Left renal pelvis (tissue), 4 donors: ENCODE measurements at places on chromosomes 2 and 18. TPM values are rescaled to one million over a fixed set of nuclear protein-coding genes. Genes with fewer than 3 reads are reported as not detected.

DNA sequence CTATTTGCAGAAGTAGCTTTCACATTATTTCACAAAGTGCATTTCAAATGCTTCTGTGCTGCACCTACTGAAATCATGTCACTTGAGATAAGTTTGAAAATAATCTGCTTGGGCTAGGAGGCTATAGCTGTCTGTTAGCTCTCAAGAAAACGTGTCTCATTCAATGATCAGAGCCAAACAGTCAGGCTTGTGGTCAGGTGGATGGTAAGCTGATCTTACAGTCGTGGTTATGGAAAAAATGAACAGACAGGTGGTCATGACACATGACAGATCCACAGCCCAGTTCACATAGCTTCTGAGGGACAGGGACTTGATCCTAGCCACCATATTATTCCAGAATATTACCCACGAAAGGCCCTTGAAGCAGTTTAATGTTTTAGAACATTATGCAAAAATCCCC, 26.5 kb upstream of the RFX8 start:
- DNase-seq: no peak

- peak; percentile 22 for DNase-seq
Observed at GRCh38 chr2:158507141-158507540, 50.4 kb downstream of the PKP4 start.

DIPK1C gene
- 0.18 TPM for polyA plus RNA-seq

DNA sequence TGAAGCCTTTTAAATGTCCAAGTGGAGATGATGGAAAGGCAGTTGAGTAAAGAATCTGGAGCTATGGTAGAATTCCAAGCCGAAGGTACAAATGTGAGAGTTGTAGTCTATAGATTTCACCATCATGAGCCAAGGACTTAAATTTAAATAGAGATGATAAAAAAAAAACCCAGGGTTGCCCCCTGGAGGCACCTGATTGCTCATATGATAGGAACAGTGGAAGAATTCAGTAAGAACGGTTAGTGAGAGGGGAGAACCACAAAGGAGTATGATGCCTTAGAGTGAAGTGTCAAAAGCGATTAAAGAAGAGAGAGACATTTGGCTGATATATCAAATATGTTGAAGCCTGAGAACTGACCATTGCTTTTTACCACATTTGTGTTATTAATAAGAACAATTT, 11.9 kb downstream of the NYAP2 start:
- DNase-seq: no peak

DNA sequence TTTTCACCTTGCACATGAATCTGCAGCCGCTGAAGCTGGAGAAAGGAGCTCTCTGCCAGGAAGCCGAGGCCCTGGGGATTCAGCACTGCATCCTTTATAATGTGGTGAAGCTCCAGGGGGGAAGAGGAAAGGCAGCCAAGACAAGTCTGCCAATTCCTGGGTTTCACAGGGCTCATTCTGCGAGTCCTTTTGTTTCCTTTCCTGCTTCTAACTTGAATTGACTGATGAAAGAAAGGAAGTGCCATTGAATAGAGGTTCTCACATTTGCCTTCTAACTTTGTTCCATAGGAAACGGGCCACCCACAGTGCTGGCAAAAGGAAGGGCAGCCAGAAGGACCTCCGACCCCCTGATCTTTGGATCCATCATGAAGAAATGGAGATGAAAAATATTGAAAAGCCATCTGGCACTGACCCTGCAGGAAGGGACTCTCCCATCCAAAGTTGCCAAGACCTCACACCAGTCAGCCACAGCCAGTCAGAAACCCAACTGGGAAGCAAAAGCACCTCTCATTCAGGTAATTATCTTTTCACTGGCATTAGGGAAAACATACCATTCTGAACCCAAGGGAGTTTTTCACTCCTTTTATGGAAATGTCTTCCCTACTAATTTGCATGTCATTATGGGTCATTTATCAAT, 765.4 kb downstream of the MBD2 start:
- no peak for DNase-seq

- DNase-seq: no peak
Observed at GRCh38 chr2:179745635-179746256, 115.7 kb downstream of the ZNF385B start.

DNA sequence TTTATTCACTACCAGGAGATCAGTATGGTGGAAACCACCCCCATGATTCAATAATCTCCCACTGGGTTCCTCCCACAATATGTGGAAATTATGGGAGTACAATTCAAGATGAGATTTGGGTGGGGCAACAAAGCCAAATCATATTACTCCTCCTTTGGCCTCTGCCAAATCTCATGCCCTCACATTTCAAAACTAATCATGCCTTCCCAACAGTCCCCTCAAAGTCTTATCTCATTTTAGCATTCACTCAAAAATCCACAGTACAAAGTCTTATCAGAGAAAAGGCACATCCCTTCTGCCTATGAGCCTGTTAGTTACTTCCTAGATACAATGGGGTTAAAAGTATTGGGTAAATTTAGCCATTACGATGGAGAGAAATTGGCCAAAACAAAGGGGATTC, 989.5 kb upstream of the CNTNAP5 start:
- no peak for DNase-seq

LONRF2 gene
- polyA plus RNA-seq: 3.0 TPM

GRCh38 chr2:28480403-28481049, 15.3 kb upstream of the PLB1 start:
- no peak for DNase-seq

DNA sequence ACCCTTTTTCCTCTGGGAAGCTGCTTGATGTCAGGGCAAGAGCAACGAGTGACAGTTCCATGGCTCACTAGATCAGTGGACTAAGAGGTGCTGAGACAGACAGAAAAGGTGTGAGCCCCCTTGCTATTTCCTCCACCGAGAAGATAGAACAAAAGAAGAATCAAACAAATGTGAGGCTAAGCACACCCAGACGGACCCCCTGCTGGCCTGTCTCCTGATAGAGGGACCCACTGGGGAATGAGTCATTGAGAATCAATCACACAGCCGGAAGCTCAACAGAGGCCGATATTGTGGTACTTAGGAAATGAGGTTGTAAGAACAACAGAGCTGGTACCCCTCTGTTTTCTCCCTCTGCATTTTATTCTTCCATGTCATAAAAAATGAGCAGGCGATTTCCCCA, 89.8 kb upstream of the TEX51 start:
- no peak for DNase-seq

GRCh38 chr2:145750144-145750543, 1230.2 kb upstream of the ZEB2 start:
- no peak for DNase-seq

- DNase-seq: no peak
Observed at GRCh38 chr2:207830778-207831438, 61.2 kb upstream of the FZD5 start.

GRCh38 chr2:138716183-138716582, 64.0 kb downstream of the NXPH2 start:
- DNase-seq: no peak

GRCh38 chr2:198098918-198099317, 294.5 kb downstream of the PLCL1 start:
- no peak for DNase-seq

- no peak for DNase-seq
Observed at GRCh38 chr2:20165677-20166509, 59.0 kb downstream of the SDC1 start.

DNA sequence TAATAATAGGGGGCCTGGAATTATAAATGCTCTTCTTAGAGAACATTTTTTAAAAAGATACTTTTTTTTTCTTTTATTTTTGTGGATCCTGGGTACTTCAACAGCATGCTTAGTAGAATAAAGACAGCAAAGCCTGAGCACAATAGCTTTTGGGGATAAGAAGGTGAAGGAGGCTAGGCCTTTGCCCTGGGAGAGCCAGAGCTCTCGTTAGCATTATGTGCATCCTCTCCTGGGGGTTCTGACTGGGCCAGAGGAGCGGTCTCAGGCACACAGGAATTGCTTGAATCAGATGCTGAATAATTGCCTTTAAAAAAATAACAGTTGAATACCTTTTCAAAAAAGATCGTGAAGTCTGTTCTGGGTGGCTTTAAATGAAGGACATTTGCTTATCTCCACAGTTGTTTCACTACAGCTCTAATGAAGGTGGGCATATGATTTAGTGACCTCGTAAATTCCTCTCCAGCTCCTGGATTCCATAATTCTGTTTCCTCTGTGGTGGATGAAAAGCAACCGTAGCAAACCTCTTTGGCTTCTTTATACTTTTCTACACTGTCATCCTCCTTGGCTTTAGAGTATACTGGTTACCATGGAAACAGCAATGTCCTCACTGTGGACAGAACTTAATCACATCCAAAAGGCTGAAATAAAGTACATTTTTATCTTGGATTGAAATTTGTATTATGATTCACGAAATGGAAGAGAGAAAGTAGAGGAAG, 133.8 kb downstream of the MAIP1 start:
- DNase-seq: no peak

DNA sequence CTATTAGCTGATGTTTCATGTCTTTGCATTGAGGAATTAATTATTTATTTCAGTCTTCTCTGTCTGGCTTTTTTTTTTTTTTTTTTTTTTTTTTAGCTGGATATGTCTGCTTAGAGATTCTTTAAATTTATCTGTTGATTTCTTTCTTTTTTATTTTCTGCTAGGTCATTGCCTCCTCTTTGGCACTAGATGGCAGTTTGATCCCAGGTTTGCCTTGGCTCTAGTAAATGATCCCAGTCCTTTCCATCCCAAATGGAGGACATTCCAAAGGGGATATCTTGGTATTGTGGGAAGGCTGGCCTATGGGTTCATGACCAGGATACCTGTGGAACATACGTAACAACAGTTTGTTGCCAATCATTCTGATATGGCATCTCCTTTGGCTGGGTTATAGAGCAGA, 339.5 kb upstream of the GCFC2 start:
- DNase-seq: no peak

GRCh38 chr2:47295131-47295980, 107.6 kb upstream of the MSH2 start:
- DNase-seq: no peak

DNA sequence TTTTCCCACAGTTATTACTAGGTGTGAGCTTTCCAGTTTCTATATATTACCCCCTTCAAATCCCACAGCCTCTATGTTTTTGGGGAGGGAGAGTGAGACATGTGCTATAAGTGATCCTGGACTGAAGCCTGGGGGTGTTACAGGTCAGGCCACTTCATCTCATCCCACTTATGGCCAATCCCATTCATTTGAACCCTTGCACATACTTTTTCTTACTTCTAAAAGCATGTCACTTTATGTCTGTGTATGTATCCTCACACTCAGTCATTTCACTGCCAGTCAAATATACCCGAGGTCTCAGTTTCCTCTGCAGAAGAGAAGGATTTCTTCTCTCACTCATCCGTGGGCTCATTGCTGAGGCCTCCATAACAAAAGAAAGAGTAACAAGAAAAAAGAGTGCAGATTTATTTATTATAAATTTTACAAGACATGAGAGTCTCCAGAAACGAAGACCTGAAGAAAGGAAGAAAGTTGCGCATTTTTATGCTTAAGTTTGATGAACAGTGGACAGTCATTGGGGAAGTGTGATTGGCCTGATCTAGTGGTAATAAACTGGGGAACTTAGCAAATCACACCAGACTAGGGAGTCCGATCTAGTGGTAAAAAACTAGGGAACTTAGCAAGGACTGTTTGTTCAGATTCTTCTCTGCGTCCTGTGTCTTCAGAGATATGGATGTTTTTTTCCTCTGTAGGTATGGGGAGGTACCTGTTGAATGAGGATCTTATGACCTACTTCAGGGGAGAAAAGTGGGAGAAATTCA, 52.1 kb downstream of the ICOS start:
- no peak for DNase-seq

GALNT3 gene
- 22.7 TPM for polyA plus RNA-seq

CNDP1 gene
- polyA plus RNA-seq: 0.20 TPM

GRCh38 chr2:241289597-241289996, 25.9 kb downstream of the HDLBP start:
- DNase-seq: no peak

- DNase-seq: no peak
Observed at GRCh38 chr2:204003276-204003990, 66.9 kb downstream of the ICOS start.

DNA sequence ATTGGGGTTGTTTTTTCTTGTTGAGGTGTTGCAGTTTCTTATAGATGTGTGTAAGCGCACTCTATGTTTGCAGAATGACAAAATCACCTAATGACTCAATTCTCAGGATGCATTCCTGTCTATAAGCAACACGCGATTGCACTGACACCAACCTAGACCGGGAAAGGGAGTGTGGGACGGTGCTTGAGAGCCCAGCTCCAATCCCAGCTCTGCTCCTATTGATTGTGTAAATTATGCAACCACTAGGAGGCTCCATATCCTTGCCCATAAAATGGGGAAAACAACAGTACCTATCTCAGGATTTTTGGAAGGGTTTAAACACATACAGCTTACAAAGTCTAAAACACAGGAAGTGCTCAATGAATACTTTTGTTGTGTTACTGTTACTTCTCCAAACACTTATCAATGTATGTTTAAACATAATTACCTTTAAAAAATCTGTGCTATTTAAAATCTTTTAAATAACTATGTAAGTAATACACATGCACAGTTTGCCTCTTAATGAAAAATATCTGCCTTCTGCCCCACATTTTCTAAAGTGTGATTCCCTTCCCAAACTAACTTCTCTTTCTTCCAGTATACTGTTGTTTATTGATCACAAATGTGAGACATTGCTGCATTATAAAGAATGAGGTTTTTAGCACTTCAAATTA, 132.5 kb downstream of the SPHKAP start:
- no peak for DNase-seq

INPP1 gene
- 23.6 TPM for polyA plus RNA-seq

GRCh38 chr2:25320077-25320476, 21.6 kb downstream of the DNMT3A start:
- DNase-seq: no peak

IL1B gene
- polyA plus RNA-seq: 19.0 TPM

GRCh38 chr18:33573193-33573592, 4.8 kb upstream of the ASXL3 start:
- no peak for DNase-seq

DNA sequence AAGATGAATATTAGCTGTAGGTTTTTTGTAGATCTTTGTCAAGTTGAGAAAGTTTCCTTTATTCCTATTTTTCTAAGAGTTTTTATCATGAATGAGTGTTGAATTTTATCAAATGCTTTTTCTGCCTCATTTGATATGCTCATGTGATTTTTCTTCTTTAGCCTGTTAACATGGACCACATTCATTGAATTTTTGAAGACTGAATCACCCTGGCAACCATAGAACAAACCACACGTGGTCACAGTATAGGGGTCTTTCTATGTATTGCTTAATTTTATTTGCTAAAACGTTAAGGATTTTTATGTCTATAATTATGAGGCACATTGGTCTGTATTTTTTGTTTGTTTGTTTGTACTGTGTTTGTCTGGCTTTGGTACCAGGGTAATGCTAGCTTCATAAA, 201.7 kb upstream of the CWC22 start:
- no peak for DNase-seq

CYS1 gene
- 80.7 TPM for polyA plus RNA-seq

DNA sequence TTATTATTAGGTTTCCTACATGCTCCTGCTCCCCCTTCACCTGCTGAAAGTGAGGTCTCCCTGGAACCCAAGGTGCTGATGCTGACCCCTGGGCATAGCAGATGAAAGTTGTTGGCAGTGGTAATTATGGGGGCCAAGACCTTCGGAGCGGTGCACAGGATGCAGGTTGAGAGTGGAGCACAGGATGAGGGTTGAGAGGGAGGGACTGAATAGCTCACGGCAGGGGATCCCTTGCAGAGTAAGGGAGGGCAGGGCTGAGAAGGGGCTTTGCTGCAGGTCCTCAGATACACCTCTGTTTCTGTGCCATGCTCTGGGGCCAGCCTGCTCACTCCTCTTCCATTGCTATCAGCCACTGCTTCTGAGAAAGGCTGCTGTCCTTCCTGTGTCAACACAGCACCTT, 163.3 kb downstream of the FHOD3 start:
- no peak for DNase-seq

C1GALT1C1L gene
- 3.6 TPM for polyA plus RNA-seq

GRCh38 chr2:108594982-108595464, 60.8 kb downstream of the LIMS1 start:
- DNase-seq: no peak

TFCP2L1 gene
- 51.6 TPM for polyA plus RNA-seq
